LoVo (cell line): ENCODE measurements at places on chromosomes 5 and 9.

DNA sequence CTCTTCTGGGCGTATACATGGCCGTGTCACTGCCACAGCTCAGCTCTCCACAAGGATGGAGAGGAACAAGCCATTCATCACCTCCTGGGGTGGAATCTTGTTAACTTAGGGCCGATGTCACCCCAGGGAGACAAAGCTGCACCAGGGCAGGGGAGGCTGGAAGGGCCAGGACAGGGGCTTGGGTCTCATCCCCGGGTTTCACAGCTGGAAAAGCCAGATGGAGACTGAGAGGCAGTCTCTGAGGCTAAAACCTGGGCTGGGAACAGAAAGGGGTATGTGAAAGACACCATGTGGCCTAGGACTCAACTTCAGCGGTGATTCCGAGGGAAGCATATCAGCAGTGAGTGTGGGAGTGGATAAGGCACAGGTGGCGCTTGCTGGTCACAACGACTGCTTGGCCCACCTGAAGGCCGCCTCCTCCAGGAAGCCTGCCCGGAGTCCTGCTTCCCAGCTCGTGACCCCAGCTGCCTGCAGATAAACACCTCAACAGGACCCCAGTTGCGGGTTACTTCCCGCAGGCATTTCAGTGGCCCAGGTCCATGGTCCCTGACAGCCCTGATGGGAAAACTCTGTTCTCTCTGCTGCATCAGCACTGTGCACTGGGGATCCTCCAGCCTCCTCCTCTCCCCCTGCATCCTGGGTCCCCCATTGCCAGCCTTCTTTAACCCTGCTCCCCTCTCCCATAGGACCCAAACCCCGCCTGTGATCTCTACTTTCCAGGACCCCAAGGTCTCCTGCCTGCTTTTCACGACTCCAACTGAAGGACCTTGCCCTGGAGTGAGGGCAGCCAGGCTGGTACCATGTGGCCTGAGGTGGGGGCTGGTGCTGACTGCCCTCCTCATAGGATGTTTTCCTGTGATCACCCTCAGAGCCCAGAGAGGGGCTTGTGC, 51.7 kb upstream of the FCN1 start:
- no peak for DNase-seq

DNA sequence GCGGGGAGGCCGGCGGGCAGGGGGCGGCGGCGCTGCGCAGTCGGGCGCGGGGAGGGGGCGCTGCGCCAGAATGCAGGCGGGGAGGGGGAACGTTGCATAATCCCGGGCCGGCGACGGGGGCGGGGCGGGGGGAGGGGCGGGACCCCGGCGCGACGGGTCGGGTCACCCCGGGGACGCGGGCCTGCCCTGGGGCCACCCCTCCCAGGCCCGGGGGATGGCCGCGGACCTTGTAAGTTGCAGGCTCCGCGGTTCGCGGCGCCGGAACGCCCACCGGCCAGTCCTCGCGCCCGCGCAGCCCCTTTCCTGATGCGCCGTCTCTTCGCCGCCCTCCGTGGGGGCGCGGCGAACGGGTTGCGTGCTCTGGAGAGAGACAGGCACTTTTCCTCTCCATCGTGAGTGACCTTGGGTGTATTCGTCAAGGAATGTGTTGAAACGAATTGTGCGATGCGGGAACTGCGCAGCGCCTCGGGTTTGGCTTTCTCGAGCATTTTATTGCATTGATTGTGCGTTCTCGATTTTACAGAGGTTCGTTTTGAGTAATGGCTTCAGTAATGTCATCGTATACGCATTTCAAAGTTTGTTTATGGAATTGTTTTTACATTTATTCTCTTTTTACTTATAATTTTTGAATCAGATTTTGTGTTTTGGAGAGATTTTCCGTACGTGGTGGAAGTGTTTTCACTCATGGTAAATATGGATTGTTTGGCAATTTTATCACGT, 802 bp downstream of the SPIN1 start:
- DNase-seq = peak; percentile 58

DNA sequence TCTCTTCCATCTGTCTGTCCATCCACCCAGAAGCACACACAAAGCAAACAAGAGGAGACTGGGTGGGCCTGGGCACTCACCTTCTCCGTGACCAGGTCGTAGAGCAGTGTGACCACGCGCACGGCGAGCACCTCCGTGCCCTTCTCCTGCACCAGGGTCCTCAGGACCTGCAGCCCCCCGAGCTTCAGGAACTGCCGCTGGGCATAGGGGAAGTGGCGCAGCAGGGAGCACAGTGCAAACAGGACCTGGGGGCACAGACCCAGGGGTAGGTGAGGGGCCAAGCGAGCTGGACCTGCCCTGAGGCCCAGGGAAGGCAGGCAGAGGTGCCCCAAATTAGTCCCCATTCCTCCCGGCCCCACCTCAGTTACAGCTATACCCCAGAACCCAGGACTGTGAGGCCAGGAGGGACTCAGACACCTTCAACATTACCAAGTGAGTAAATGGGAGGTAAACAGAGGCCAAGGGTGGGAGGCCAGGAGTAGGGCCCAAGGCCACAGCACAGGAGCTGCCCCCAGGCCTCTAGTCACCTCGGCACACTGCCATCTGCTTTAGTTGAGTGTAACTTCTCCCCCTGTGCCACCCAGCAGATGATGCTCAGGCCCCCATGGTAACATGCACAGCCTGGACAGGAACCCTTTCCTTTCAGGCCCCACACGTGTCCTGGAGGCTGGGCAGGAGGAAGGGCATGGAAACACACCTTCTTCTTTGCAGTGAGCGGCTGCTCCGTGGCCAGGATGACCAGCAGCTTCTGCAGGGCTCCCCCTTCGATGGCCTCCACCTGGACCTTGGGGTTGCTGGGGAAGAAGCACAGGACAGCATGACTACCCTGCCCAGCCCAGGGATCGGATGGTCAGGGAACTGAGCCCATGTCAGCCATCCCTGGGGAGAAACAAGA, 76.2 kb upstream of the LRRTM2 start:
- DNase-seq = no peak

- DNase-seq = no peak
Measured at GRCh38 chr9:77512876-77513275, 135.2 kb downstream of the GNA14 start.

- DNase-seq = no peak
Measured at GRCh38 chr9:7607421-7607820, 192.2 kb downstream of the DMAC1 start.

DNA sequence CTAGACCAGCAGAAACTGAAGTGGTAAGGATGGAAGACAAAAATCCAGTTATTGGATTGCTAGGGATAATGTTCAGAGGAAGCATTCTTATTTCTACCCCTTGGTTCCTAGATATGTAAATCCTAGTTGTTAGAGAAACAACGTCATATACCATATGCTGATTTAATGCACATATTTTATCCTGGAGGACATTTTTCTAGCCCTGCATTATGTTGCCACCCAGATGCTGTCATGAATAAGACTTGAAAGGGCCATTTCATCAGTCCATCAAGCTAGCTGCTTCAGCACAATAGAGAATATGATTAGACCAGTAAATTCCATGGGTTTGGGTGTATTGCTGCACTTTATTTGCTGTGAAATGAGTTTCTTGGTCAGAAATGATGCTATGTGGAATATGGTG, 1736.4 kb downstream of the MAT2B start:
- no peak for DNase-seq

- peak; percentile 88 for DNase-seq
Measured at GRCh38 chr5:72600391-72600981, 93.3 kb upstream of the ZNF366 start.

- DNase-seq = no peak
Measured at GRCh38 chr9:34338665-34339385, 9.5 kb downstream of the NUDT2 start.

- DNase-seq = no peak
Measured at GRCh38 chr5:123720955-123721354, 209.0 kb downstream of the CSNK1G3 start.

DNA sequence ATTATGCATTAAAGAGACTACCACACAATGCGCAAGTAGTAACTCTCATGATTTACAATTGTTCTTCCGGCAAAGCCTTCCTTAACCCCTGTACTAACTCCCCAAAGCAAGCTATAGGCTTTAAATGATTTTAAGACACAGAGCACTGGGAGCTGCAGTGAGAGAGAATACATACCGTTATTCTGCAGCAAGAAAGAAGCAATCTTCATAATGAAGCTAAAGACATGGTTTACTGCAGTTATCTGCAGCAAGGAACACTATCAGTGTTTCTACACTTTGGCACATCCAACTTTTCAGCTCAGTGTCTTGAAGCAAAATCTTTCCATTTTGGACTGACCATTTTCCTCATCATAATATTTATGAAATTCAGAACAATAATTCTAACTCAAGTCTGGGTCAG, 61.0 kb downstream of the ZFR start:
- DNase-seq = no peak

DNA sequence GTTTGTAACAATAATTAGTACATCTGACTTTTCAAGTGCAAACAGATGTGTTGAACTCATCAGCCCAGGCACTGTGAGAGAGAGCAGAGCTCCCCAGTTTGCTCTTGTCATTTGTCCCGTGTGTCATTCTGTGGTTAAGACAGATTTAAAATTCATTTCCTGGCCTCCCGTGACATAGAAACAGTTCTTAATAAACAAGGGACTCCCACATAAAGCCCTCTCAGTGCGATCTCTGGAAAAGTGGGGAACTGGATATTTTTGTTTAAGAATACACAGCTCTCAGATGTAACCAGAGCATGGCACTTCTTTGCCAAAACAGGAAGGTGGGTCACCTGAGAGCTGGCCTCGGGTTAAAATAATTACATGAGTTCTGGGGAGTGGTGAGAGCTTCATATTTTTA, 58.6 kb downstream of the PRKACG start:
- no peak for DNase-seq

DNA sequence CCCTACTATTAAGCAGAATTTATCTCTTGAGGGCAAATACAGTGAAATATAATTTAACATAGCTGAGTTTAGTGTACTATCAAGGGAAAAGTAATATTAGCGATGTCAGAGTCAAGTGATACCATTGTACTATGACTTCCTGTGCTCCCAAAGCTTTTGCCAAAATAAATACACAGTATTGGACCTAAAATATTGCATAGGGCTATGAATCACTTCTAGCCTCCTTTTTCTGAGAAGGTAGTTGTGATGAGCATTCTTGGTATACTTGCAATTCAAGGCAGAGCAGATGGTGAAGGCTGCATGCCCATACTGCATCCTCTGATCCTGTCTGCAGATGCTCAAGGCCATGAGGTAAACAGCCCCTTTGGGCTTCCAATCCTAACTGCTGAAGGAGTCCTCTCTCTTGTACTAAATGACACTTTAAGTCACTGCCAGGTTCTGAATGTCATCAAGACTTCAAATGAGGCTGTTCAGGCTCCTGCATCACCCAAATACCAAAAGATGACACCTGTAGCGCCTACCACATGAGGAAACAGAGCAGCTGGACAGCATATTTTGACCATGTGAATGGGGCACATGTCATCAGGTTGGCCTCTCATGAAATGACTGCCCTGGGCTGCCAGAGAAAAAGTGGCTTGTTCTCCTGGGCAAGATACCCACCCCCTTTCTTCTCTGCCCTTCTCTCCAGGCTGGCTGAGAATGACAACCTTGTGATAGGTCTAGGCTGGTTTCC, 29.7 kb upstream of the PPP2CA start:
- DNase-seq = no peak

DNA sequence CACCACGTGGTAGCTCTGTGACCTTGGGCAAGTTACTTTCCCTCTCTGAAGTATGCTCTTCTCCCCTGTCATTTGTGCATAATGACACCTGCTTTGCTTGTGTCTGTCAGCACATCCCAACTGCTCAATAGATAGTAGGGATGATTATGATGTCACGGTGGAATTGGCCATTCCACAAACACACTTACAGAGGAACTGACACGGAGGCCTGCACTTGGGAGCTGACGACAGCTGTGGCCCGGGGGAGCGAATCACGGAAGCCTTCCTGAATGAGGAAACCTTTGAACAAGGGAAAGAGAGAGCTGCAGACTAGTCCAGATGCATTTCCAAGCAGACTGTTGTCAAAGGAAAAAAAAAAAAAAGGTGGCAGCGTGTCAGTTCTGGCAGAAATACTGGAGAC, 21.0 kb downstream of the TLX3 start:
- no peak for DNase-seq

- DNase-seq = peak; percentile 27
Measured at GRCh38 chr5:308672-309271, 12.7 kb upstream of the AHRR start.

DNA sequence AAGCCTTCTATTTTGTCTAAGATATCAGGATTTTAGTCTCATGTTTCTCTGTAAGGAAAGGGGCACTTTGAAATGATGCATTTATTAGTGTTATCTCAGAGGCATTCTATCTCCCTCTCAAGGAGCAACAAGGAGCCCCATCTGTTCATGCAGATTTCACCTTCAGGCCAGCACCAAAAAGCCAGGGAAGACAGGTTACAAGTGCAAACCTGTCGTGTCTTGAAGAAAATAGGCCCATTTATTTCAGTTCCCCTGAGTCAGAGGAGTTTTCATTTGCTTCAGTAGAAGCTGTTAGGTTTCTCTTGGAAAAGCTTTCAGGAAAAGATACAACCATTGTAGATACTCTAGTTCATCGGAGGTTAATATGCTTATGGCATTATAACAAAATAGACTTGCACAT, 97.2 kb downstream of the SPOCK1 start:
- no peak for DNase-seq

DNA sequence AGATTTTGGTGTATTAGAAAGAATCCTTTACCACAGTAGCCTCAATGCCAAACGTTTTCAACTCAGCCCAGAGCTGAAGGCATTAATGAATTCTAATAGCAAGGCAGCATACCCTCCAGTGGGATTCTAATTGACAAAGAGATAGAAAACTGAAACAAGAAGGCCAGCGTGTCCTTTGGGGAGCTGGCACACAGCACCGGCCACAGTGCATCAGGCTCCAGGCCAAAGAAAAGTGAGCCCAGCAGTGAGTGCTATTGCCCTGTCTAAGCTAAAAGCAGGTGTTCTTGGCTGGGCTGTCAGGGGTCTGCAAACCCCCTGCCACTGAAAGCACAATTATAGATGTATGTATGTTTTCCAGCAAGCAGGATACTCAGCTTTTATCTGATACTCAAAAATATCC, 40.4 kb downstream of the PPIC start:
- no peak for DNase-seq

GRCh38 chr9:81517954-81518353, 171.4 kb downstream of the TLE1 start:
- DNase-seq = no peak

DNA sequence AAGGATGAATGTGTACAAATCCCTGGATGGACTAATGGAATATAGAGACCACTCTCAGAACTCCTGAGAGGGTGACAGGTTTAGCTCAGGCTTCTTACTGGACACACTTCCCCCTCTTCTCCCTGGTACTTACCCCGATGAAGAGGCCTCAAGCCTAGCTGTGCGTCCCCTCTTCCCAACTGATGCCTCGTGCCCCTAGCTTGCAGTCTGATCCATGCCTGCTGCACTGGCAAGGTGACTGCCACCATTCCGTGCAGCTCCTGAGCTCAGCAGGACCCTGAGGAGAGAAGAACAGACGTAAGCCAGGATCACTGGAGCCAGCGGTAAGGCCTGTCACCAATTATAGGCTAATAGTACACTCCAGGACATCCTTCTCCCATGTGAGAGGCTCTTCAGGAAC, 5.5 kb upstream of the STOML2 start:
- DNase-seq = no peak
